ENCODE measurements at places on chromosomes 12 and 14.

- DNase-seq, result no peak
These were observed at the start of gene FAR2 for GRCh38 chr12:29148911-29149690. FAR2 (plus strand) TSS chr12:29149278; CDS start chr12:29270450, 121,172 bp downstream.

GRCh38 chr12:42135259-42135814 lies 9.3 kb downstream of the GXYLT1 start:
- DNase-seq, result no peak

DNA sequence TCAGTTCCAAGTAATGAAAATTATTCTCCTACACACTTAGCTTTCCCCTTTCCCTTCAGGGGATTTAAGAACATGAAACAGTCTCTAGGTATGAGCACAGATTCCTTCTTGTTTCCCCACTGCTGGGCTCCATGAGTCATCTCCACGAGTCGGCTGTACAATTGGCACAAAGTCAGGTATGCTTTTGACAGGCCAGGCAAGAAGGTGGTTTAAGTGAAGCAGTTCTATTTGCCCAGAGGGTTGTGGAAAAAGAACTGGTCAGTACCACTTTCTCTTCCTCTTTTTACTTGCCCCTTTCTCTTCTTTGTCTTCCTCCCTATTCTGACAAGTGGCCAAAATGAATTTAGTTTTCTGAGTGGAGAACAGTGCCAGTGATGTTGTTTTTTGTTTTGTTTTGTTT lies 16.3 kb downstream of the DYNC1H1 start:
- no peak for DNase-seq

DNA sequence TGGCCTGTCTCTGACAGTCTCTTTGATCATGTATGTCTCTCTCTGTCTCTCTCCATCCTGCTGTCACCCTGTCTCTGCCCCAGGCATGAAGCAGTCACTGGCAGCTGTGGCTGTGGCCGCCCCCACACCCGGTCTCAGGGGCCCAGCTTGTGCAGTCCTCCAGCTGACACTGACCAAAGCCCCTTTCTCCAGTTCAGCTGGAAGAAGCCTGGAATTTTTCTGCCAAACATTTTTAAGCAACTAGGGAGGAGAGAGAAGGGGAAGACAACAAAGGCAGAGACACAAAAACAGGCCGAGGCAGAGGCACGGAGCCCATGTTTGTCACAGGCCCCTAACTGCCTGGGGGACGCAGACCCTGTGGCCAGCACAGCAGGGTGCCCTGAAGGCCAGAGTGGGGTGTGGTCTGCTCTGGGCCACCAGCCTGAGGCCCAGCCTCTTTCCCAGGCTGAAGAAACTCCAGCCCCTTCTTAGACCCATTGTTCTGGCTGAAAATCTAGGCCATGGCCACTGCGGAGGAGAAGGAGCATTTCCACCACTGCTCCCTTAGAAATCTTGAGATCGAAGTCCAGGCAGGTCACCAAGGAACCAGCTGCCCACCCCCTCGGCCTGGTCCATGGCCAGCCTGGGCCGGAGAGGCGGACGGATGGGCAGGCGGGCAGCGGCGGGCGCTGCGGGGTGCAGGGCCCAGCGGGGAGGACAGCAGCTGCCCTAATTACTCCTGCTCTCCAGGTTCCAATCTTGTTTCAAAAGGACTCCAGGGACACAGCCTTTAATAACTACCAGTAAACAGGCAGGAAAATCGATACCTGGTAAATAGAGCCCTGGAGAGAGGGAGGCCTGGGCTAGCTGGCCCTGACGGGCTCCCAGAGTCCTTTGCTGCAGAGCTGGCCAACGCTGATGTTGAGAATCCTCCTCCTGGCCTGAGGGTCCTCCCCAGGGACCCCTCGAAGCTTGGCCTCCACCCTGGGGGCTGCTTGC lies 14.9 kb downstream of the DTX1 start:
- DNase-seq, result peak; percentile 68

GRCh38 chr14:92961567-92961855 lies 38.6 kb downstream of the CHGA start:
- DNase-seq, result no peak

DNA sequence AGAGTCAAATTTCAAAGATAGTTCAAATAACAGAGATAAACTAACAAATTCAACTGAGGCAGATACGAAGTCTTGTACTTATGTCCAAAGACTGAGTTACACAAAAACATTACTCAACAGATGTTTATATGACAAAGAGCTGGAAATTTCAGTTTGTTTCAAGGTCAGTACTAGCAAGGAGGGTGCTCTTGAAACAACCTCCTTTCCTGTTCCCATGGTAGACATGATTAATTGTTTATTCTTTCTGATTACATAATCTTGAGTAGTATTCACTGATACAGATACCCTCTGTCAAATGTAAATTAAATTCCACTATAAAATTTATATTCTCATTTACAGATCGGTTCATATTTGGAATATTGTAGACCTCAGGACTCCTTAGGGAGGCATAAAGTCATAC lies 23.4 kb downstream of the TSPAN8 start:
- no peak for DNase-seq

- no peak for DNase-seq
These were observed 56.4 kb downstream of the PPP2R5E start for GRCh38 chr14:63486738-63487137.

- peak; percentile 25 for DNase-seq
These were observed at the start of gene CIDEB for GRCh38 chr14:24307575-24308341. CIDEB (minus strand) TSS chr14:24307977; CDS start chr14:24307858, 119 bp downstream.
